ENCODE measurements at places on chromosomes 5 and 9.

DNA sequence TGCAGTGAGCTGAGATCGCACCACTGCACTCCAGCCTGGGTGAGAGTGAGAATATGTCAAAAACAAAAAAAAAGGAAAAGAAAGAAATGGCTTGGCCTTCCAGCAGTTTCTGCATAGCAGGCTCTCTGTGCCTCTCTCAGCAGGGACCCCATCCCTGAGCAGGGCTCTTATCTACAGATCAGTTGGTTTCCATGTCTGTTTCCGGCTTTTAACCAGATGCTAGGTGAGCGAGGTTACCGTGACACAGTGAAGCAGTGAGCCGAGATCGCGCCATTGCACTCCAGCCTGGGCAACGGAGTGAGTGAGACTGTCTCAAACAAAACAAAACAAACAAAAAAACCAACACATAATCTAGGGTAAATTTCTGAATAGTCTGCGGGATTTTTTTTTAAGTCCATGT is 51.4 kb downstream of the COL5A1 start:
- no peak for DNase-seq

DNA sequence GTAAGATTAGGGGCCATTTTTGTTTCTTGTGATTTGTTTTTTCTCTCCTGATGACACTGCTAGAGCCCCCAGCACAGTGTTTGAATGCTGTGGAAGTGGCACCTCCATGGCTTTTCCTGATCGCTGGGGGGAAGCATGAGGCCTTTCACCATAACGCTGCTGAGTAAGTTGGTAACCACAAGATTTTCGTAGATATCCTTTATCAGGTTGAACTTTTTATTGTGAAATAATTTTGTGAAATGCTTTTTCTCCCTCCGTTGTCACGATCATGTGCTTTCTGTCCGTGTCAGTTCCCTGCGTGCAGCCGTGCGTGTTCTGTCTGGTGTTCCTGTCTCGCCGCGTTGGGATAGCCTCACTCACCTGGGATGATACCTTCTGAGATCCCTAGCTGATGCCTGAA is 59.4 kb downstream of the EHMT1 start:
- no peak for DNase-seq

- no peak for DNase-seq
These were observed 502.5 kb upstream of the ARRDC3 start for GRCh38 chr5:91885291-91886265.

GRCh38 chr5:111385051-111385450 is 127.3 kb downstream of the STARD4 start:
- DNase-seq = no peak

DNA sequence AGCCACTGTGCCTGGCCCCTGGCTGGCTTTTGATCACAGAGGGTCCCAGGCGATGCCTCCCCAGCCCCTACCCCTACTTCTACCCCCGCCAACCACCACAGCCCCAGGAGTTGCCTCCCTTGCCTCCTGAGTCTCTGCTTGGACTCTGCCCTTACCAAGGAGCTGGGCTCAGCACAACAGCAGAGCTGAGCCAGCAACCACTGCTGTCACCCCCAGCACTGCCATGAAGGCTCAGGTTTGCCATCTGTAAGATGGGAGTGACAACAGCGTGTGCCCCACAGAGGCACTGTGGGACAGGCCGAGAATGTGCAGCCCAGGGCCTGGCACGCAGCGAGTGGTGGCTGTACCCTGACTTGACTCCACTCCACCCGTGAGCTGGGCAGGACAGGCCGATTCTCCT is 63.1 kb upstream of the ASS1 start:
- no peak for DNase-seq
